Spinal cord (tissue), 10 donors: ENCODE measurements at places on chromosomes 7 and 10. TPM values are rescaled to one million over a fixed set of nuclear protein-coding genes. Genes with fewer than 3 reads are reported as not detected.

Gene ANKRD30A
- total RNA-seq = not detected

Gene ALOX5
- total RNA-seq = 2.1 TPM

Gene TLX1
- total RNA-seq = not detected

Gene AZGP1
- total RNA-seq = 6.3 TPM

Gene ATOH7
- 0.39 TPM for total RNA-seq

Gene PAX2
- total RNA-seq = 13.6 TPM

Gene TAS2R41
- not detected for total RNA-seq

Gene SPDYE16
- total RNA-seq = not detected

Gene RTKN2
- 12.0 TPM for total RNA-seq

Gene RRP12
- 9.7 TPM for total RNA-seq

Gene XRCC2
- total RNA-seq = 4.5 TPM

Gene BMPER
- 36.3 TPM for total RNA-seq
